ENCODE measurements at places on chromosomes 2 and 18.

GRCh38 chr2:29561181-29561580 lies 360.2 kb downstream of the ALK start:
- no peak for DNase-seq

DNA sequence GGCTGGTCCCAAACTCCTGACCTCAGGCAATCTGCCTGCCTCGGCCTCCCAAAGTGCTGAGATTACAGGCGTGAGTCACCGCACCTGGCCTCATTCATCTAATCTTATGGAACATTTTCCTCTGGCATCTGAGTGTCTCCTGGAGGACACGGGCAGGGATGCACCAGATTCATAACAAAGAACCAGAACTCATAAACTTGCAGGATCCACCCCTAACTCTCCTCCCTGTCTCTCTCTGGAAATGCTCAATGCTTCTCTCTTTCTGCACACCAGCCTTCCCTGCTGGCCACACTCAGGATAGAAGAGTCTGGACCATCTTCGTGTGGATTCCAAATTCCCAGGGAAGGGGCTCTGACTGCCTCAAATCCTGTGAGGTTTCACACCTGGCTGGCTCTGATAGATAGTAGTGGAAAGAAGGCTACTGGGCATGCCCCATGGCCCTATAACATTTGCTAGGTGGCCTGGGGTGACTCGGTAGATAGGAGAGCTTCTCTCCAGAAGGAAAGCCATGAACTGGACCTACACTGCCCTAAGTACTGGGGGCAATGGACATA lies 483.2 kb upstream of the GYPC start:
- DNase-seq: no peak

DNA sequence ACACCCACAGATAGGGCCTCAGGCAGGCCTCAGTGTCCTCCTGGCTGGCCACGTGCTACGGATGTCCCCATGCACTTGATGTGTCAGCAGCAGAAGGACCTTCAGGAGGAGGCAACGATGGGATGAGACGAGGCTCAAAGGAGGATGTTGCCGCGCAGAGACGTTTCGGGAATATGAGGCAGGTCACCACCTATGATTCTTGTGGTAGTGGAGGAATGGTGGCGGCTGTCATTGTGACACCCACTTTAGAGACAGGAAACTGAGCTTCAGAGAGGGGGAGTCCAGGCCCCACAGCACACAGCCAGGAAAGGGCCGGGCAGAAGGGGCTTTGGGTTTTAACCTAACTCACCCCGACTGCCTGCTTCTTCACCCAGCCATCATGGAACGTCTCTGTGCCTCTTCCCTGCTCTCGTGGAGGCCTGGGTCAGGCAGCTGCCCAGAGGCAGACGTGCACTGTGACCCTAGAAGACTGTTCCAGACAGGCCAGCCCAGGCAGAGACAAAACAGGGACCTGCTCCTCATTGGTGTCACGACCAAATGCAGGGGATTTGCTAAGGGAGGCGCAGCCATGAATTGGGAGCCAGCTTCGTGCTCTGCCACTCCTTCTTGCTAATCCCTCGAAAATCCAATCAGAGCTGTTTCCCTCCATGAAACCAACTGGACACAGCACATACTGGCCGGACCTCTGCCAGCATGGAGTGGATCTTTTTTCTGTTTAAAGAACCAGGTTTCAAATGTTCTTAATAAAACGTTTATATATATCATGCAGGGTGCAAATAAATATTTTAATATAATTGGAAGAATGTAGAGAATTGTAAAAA lies 169.2 kb downstream of the ASB1 start:
- DNase-seq: no peak

- DNase-seq: no peak
Measured at GRCh38 chr2:172735582-172736423, at the start of gene RAPGEF4. Gene RAPGEF4, plus strand, starts transcription at chr2:172735845. Its CDS starts 139 bp downstream, at chr2:172735984.

GRCh38 chr2:81706856-81707255 lies 1402.3 kb upstream of the LRRTM1 start:
- no peak for DNase-seq
